ENCODE measurements at places on chromosomes 2 and 18.

DNA sequence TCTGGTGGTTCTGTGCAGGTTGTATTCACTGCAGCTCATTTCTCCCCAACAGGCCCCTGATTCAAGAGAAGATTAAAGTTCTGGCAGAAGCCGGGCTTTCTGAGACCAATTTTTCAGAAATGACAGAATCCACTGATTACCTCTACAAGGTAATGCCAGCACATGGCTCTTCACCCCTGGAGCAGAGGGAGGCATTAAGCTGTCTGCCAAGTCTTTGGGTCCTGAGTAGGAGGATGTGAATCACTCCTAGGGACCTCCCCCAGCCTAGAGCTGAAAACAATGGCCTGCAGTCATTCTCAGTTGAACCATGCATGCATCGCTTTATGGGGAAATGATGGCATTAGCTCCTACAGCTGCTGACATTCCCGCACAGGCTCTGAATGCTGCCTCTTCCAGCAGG, 20.5 kb upstream of the RPL37A start:
- DNase-seq = no peak

- no peak for DNase-seq
Observed at GRCh38 chr2:41379496-41380221, 668.2 kb upstream of the PKDCC start.

DNA sequence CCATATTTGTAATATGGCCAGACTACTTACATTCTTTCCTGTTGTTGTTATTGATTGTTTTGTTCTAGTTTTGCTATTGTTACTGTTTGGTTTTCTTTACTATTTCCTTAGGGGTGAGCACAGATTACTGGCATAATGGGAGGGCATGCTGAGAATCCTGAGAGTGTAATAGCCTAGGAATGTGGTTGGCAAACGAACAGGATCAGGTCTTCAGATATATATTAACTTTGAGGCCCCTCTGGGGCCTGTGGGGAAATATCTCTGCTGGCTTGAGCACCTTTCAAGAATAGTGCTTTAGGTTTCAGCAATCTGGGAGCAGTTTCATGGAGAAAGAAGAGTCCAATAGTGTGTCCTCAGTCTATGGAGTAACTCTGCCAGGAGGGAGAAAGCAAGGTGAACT, 144.4 kb downstream of the THSD7B start:
- no peak for DNase-seq

DNA sequence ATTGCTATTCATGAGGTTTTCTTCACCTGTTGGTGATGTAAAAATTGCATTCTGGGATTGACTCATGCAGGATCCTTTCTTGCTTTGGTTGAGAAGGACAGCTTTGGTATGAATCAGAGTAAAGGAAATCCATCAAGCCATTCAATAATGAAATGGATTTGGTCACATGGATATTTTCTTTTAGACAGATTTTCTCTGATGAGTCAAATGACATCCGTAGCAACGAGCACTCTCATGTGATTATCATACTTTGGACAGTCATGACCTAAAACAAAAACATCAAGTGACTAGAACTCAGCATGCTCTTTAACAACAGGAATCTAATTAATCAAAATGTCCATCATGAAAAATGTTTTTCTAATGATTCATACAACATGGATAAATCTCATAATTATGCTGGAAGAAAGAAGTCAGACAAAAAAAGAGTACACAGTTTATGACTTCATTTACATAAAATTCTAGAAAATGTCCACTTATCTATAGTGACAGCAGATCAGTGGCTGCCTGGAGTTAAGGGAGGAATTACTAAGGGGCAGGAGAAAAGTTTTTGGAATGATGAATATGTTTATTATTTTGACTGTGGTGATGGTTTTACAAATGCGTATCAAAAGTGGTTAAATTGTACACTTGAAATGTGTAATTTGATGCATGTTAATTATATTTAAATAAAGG, 30.7 kb downstream of the TRAK2 start:
- no peak for DNase-seq
